Activated CD4-positive, alpha-beta memory T cell treated with anti-CD3 and anti-CD28 coated beads for 36 hours (primary cell): ENCODE measurements at places on chromosomes 2 and 18. TPM values are rescaled to one million over a fixed set of nuclear protein-coding genes. Genes with fewer than 3 reads are reported as not detected.

GRCh38 chr2:11411768-11412448, 54.1 kb downstream of the E2F6 start:
- H3K27me3 ChIP-seq, result peaks cover 10% of the 10 kb centered on the region
- no peak overlapping the region for H3K4me3 ChIP-seq
- no peak overlapping the region for H3K27ac ChIP-seq
- H3K4me1 ChIP-seq, result no peaks in the 10 kb centered on the region
- H3K36me3 ChIP-seq, result no peaks in the 10 kb centered on the region

Gene ICOS
- total RNA-seq, result 187 TPM

DNA sequence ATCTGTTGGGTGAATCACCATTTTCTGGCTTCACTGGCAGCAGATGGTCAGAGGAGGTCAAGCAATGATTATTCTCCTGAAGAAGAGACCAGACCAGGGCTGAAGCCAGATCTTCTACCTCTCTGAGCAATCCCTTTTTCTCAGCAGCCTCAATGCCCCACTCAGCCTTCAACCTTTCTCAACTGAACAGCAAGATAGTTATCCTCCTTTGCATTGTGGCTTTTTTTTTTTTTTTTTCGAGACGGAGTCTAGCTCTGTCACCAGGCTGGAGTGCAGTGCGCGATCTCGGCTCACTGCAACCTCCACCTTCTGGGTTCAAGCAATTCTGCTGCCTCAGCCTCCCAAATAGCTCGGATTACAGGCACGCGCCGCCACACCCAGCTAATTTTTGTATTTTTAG, 50.5 kb downstream of the ZFP36L2 start:
- peak; percentile 37 for DNase-seq
- H3K27ac ChIP-seq, result peak overlapping the region; percentile 87
- H3K4me3 ChIP-seq, result no peak overlapping the region
- peaks cover 83% of the 10 kb centered on the region for H3K4me1 ChIP-seq
- H3K27me3 ChIP-seq, result no peaks in the 10 kb centered on the region

- peaks cover 55% of the 10 kb centered on the region for H3K36me3 ChIP-seq
- peak overlapping the region; percentile 71 for H3K27ac ChIP-seq
- H3K4me3 ChIP-seq, result peak overlapping the region; percentile 4
These were observed 88.6 kb upstream of the EML6 start for GRCh38 chr2:54634564-54635511.

GRCh38 chr18:2805970-2806943, 40.5 kb upstream of the EMILIN2 start:
- H3K27ac ChIP-seq, result no peak overlapping the region
- H3K27me3 ChIP-seq, result no peaks in the 10 kb centered on the region
- H3K4me3 ChIP-seq, result no peak overlapping the region
- no peaks in the 10 kb centered on the region for H3K4me1 ChIP-seq

- no peak overlapping the region for H3K4me3 ChIP-seq
- H3K4me1 ChIP-seq, result no peaks in the 10 kb centered on the region
- no peak overlapping the region for H3K27ac ChIP-seq
- DNase-seq, result no peak
- H3K36me3 ChIP-seq, result no peaks in the 10 kb centered on the region
These were observed 19.4 kb downstream of the CYP26B1 start for GRCh38 chr2:72128059-72128842.

DNA sequence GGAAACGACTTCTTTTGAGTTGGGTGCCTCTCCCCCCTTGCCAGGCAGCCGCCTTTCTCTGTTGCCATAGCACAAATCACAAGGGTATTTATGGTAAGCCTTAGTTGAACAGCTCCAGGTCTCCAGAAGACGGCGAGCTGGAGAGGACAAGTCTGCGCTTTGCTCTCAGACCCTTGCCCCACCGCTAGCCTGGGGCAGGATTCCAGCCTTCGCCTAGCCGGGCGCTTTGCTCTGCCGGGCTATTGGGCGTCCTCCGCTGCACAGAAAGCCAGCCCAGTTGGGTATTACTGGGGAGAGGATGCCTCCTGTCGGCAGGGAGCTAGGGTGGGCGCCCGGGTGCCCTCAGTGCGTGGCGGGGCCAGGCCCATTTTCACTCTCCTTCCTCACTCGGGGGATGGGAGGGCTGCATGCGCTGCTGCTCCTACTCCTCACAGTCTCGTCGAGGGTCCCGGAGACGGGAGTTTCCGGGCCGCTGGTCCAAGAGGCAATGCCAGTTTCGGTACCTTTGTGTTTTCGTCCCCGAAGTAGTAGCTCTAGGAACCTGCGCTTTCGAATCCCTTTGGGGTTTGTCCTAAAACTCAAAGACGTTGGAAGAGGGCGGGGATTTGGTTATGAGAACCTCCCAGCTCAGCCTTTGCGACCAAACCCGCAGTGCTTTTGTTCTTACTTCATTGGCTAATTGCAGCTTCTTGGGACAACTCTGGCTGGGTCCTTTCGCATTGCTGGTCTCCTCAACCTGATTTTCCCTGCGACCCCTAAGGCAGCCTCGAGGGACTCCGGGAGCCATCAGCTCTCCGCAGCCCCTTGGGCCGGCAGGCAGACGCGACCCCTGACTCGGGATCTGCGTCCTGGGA, 3.6 kb upstream of the DLX2 start:
- peak overlapping the region; percentile 56 for H3K4me3 ChIP-seq
- DNase-seq, result peak; percentile 61
- peaks cover 77% of the 10 kb centered on the region for H3K27me3 ChIP-seq
- peaks cover 39% of the 10 kb centered on the region for H3K4me1 ChIP-seq
- no peak overlapping the region for H3K27ac ChIP-seq
- H3K36me3 ChIP-seq, result no peaks in the 10 kb centered on the region

- H3K36me3 ChIP-seq, result peaks cover 12% of the 10 kb centered on the region
- no peak overlapping the region for H3K4me3 ChIP-seq
- H3K4me1 ChIP-seq, result peaks cover 20% of the 10 kb centered on the region
These were observed 32.4 kb downstream of the MRPS9 start for GRCh38 chr2:105070010-105070865.

Gene FEV
- not detected for total RNA-seq

Gene SLC9A2
- not detected for total RNA-seq

- H3K27me3 ChIP-seq, result no peaks in the 10 kb centered on the region
- H3K4me3 ChIP-seq, result no peak overlapping the region
- no peak overlapping the region for H3K27ac ChIP-seq
- H3K4me1 ChIP-seq, result no peaks in the 10 kb centered on the region
- no peak for DNase-seq
These were observed 793.4 kb upstream of the CELF4 start for GRCh38 chr18:38358805-38359657.

GRCh38 chr18:11909591-11910026, 1.5 kb upstream of the MPPE1 start:
- peaks cover 9% of the 10 kb centered on the region for H3K36me3 ChIP-seq
- H3K27me3 ChIP-seq, result no peaks in the 10 kb centered on the region
- peak overlapping the region; percentile 77 for H3K4me3 ChIP-seq
- DNase-seq, result no peak
- peaks cover 19% of the 10 kb centered on the region for H3K4me1 ChIP-seq

GRCh38 chr2:197674591-197674990, 796 bp downstream of the RFTN2 start:
- H3K27ac ChIP-seq, result no peak overlapping the region
- H3K4me3 ChIP-seq, result no peak overlapping the region
- no peak for DNase-seq
- no peaks in the 10 kb centered on the region for H3K36me3 ChIP-seq
- H3K4me1 ChIP-seq, result no peaks in the 10 kb centered on the region

- H3K27ac ChIP-seq, result no peak overlapping the region
- peaks cover 6% of the 10 kb centered on the region for H3K27me3 ChIP-seq
- no peak for DNase-seq
- H3K4me1 ChIP-seq, result no peaks in the 10 kb centered on the region
- no peaks in the 10 kb centered on the region for H3K36me3 ChIP-seq
- H3K4me3 ChIP-seq, result no peak overlapping the region
These were observed 50.7 kb upstream of the APCDD1 start for GRCh38 chr18:10403708-10404107.

Gene CACNB4
- total RNA-seq, result 0.19 TPM

Gene IL37
- total RNA-seq, result not detected

DNA sequence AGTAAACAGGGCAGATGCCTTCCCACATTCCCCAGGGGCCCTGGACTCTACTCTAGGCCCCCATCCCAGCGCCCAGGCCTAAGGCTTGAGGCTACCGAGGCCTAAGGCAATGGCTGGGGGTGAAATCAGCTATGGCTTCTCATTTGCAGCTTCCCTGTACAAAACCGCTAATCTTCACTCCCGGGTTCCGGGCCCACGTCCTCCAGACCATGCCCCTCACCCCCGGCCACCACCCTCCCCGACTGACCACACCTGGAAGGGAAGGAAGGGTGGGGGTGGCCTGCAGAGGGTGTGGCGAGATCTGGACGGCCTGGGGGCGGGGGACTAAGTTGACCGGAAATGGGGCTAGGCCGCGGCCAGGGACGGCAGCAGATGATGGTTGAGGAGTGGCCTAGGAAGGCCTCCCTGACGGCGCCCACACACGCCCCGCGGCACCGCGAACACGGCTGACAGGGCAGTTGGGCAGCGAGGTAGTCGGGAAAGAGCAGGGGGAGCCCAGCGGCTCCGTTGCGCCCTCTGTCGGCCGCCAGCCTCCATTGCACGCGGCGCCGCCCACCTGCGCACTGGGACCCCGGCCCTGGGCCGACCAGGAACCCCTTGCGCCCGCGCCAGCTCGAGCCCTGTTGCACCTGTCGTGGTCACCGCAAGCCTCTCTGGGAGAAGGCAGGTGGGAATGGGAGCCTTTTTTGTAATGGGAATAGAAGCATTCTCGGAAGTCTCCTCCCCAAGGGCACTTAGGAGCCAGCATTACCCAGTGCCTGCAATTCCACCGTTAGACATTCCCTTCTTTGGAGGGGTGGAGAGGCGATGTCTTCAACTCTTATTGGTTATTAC, 117.1 kb upstream of the STPG4 start:
- H3K27me3 ChIP-seq, result no peaks in the 10 kb centered on the region
- no peak overlapping the region for H3K27ac ChIP-seq
- peak; percentile 72 for DNase-seq
- H3K4me3 ChIP-seq, result peak overlapping the region; percentile 63
- H3K36me3 ChIP-seq, result no peaks in the 10 kb centered on the region

DNA sequence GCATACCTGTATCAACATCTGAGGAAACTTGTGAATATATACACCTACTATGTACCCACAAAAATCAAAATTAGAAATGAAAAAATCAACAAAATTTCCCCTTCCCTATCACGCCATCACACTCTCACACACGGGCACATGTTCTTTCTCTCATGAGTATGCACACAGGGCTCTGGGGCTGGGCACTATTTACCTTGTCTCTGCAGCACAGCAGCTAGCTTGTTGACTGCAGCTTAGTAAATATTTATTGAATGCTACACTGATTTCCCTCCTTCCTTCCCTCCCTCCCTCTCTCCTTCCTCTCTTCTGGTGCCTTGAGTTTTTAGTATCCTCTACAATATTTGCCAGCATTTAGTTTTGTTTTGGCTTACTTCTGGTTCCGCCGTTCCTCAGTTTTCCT, 182.7 kb upstream of the LHCGR start:
- H3K4me1 ChIP-seq, result no peaks in the 10 kb centered on the region
- H3K27ac ChIP-seq, result no peak overlapping the region
- H3K4me3 ChIP-seq, result no peak overlapping the region
- no peaks in the 10 kb centered on the region for H3K27me3 ChIP-seq
- H3K36me3 ChIP-seq, result no peaks in the 10 kb centered on the region
- DNase-seq, result no peak

Gene RPL37A
- total RNA-seq, result 4,165 TPM

Gene BCL11A
- not detected for total RNA-seq

Gene SNTG2
- 0.94 TPM for total RNA-seq

GRCh38 chr18:74331404-74331803, 15.8 kb downstream of the C18orf63 start:
- no peak overlapping the region for H3K4me3 ChIP-seq
- H3K36me3 ChIP-seq, result no peaks in the 10 kb centered on the region
- peaks cover 9% of the 10 kb centered on the region for H3K27me3 ChIP-seq

DNA sequence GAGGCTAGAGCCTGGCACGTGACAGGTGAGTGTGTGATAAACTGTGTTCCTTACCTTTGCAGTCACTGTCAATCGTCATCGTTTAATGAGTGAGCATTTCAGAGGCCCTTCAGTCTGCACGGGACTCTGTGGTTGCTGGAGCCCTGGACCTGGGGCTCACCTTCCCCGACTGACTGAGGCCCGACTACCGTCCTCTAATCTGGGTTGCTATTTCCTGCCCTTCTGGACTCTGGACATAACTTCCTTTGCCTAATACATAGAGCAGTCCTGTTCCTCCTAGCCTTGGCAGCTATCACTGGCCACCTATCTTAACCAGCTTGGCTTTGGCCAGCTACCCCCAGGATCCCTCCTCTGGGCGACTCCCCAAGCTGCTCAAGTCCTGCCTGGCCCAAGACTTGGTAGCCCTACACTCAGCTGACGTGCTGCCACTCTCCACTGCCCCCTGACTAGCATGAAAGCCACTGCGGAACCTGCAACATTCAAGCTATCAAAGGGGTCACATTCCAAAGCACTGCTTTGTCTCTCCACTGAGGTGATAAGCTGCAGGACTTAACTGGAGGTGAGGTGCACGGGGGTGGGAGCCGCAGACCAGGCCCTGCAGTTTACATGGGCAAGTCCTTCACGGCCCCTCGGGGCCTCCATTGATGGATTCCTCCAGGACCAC, 11.1 kb upstream of the RAB17 start:
- no peaks in the 10 kb centered on the region for H3K36me3 ChIP-seq
- peaks cover 18% of the 10 kb centered on the region for H3K4me1 ChIP-seq
- H3K27me3 ChIP-seq, result no peaks in the 10 kb centered on the region
- no peak overlapping the region for H3K27ac ChIP-seq
- H3K4me3 ChIP-seq, result no peak overlapping the region

DNA sequence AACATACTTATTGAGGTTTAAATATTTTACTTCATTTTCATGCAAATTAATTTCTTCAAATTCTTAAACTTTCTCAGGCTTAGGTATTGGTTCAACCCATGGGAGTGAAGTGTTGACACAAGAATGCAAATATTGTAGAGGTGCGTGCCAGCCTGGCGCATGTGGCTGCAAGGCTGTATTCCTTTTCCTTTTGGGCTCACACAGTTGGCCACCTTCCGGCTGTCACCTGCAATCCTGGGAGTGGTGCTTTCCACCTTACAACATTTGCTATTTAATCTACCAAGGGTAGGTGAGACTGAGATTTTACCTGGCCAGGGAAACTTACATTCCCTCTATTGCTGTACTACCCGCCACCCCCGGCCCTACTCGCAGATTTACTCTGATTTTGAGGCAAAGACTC, 141.1 kb downstream of the DCC start:
- no peak overlapping the region for H3K4me3 ChIP-seq
- H3K4me1 ChIP-seq, result no peaks in the 10 kb centered on the region
- no peak for DNase-seq
- H3K27me3 ChIP-seq, result no peaks in the 10 kb centered on the region
- no peaks in the 10 kb centered on the region for H3K36me3 ChIP-seq

GRCh38 chr2:153477636-153478288, 800 bp downstream of the RPRM start:
- H3K4me1 ChIP-seq, result peaks cover 17% of the 10 kb centered on the region
- peaks cover 59% of the 10 kb centered on the region for H3K27me3 ChIP-seq
- DNase-seq, result no peak
- H3K36me3 ChIP-seq, result no peaks in the 10 kb centered on the region
- no peak overlapping the region for H3K27ac ChIP-seq
- peak overlapping the region; percentile 6 for H3K4me3 ChIP-seq

Gene TLK1
- total RNA-seq, result 64.5 TPM

Gene VWA3B
- not detected for total RNA-seq

- H3K4me1 ChIP-seq, result peaks cover 64% of the 10 kb centered on the region
- peaks cover 18% of the 10 kb centered on the region for H3K36me3 ChIP-seq
- peak; percentile 93 for DNase-seq
- no peaks in the 10 kb centered on the region for H3K27me3 ChIP-seq
These were observed at the start of gene STAT4 for GRCh38 chr2:191150600-191151330. Gene STAT4 (minus strand): TSS chr2:191150994. CDS start chr2:191148203, 2,791 bp downstream.

Gene SLC23A3
- total RNA-seq, result 2.3 TPM

GRCh38 chr2:158724803-158725381, 70.2 kb upstream of the DAPL1 start:
- no peaks in the 10 kb centered on the region for H3K4me1 ChIP-seq
- peaks cover 3% of the 10 kb centered on the region for H3K27me3 ChIP-seq
- no peaks in the 10 kb centered on the region for H3K36me3 ChIP-seq
- H3K27ac ChIP-seq, result no peak overlapping the region
- no peak overlapping the region for H3K4me3 ChIP-seq

Gene KIAA2012
- not detected for total RNA-seq
